ENCODE measurements at places on chromosomes 12 and 14. TPM values are rescaled to one million over a fixed set of nuclear protein-coding genes. Genes with fewer than 3 reads are reported as not detected.

The RNF212B gene
- not detected for total RNA-seq

The FBXO34 gene
- 37.3 TPM for total RNA-seq

DNA sequence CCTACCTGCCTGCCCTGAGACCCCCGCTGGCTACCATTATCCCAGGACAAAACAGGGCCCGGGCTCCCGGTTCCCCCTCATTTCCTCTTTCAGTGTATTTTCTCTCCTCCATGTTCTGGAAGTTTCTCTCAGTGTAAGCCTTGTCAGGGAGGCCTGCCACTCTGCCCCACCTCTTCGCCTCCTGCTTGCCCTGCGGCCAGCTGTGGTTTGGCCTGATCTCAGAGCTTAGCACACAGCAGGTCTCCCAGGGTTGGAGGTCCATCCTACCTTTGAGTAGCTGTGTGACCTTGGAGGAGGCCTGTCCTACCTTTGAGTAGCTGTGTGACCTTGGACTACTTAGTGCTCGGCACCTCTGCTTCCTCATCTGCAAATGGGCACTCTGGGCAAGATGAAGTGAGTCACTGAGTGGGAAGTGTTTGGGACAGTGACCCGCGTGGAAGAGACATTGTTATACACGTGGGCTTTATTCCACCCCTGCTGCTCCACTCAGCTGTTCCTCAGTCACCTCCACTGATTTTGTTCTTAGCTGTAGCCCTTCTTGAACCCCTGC is 212.7 kb downstream of the ZFP36L1 start:
- no peak for DNase-seq

DNA sequence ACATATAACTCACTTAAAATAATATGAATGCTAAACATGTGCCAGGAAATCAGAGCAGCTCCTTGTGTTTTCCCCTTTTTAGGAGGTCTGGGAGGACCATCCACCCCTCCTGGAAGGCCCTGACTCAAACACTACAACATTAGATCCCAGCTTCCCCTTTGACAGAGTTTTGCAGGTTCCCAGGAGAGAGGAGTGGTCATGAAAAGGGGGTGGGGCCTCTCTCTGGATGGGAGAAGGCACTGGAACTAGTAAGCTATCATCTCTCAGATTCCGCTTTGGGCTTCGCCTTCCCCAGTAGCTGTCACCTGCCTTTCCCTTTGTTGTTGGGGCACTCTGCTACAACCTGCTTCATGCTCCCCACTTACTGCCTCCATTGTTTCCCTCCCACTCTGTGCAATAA is 149.2 kb downstream of the ZFP36L1 start:
- no peak for DNase-seq

- no peak for DNase-seq
Observed at GRCh38 chr14:24224618-24225071, 7.5 kb downstream of the NEDD8 start.

- DNase-seq: no peak
Observed at GRCh38 chr14:79328863-79329262, 882.4 kb downstream of the DIO2 start.

All from umbilical cord (tissue), 2 donors.